ENCODE measurements at places on chromosomes 5 and 9.

DNA sequence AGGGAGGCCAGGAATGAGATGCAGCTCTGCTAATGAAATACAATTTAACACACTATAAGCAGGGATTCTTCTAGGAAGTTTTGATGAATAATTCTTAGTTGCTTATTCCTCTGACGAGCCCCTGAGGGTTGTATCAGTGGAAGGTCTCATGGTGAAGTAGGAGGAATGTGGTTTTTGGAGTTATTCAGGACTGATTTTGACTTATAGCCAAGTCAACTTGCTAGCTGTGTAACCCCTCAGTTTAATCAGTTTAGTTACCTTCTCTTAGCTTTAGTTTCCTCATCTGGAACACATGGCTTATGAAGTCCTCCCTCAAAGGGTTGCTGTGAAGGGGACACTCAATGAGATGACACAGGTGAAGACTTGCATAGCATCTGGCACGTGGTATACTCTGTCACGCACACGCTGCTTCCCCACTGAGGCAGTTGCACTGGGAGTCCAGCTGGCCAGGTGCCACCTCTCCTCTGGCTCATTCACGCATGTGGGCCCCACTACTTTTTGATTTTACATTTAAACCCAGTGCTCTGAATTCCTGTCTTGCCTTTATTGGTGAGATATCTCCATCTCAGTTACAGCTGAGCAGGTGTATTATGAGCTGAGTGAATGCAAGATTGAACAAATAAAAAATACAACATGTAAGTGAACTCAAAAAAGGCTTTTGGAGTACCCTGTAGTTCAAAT, 415.0 kb downstream of the ARHGEF28 start:
- DNase-seq, result no peak

- DNase-seq, result no peak
These were observed 52.4 kb upstream of the PPARGC1B start for GRCh38 chr5:149677731-149678130.

- DNase-seq, result no peak
These were observed 86.2 kb downstream of the PSAT1 start for GRCh38 chr9:78383130-78383529.

DNA sequence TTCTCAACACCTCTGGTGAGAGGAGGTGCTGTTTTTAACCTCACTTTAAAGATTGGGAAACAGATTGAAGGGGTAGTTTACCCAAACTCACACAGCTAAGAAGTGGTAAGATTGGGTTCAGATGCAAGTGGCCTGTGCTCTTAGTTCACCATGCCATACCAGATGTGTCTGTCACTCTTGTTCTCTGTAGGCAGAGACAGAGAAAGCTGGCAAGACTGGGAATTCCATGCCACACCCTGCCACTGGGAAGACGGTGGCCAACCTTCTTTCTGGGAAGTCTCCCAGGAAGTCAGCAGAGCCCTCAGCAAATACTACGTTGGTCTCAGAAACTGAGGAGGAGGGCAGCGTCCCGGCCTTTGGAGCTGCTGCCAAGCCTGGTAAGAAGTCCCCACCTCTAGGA, 11.0 kb downstream of the TCOF1 start:
- no peak for DNase-seq

- no peak for DNase-seq
These were observed 370.3 kb downstream of the NNT start for GRCh38 chr5:43973318-43973717.

DNA sequence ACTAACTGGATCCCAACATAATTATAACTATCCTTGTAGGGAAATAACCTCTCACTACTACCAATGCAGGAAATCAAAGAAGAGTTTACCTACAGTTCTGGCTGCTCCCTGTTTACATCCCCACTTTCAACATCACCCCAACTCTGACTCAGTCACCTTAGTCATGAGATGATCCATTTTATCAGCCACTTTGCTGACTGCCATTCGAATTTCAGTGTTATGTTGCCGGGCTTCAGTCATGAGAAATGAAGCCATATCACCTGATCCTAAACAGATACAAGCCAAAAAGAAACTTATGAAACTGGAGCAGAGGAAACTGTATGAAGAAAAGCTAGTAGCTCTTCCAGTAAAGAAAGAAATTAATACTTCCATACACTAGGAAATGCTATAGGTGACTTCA, 33.7 kb downstream of the SLC31A2 start:
- DNase-seq, result no peak

DNA sequence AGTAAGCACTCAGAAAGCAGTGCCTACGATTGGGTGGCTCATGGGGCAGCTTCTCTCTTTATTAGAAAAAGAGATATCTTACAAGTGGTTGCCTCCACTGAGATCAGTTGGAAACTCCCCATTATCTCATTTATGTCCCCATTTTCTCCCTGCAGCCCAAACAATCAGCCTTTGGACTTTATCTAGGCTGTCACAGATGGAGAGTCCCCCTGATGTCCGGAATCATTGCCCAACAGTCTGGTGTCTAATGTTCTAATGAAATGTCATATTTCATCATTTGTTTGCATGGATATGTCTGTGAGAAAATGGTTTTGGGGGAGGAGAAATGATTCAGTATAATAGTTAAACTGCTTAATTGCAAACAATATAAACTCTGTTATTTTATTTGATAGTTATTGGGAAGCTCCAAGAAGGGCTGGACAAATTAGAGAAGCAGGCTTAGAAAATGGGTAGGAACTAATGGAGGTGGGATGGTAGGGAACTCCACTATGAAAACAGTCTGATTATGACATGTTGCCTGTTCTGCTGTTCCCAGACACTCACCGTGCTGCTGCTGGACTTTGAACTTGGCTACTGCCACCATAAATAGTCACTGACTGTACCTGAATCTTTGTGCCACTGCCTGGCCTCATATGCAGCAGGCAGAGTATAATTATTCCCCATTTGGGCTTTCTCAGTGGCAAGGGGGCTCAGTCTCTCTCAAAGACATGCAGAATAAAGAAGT, 38.3 kb upstream of the SMAD5 start:
- DNase-seq, result peak; percentile 25

DNA sequence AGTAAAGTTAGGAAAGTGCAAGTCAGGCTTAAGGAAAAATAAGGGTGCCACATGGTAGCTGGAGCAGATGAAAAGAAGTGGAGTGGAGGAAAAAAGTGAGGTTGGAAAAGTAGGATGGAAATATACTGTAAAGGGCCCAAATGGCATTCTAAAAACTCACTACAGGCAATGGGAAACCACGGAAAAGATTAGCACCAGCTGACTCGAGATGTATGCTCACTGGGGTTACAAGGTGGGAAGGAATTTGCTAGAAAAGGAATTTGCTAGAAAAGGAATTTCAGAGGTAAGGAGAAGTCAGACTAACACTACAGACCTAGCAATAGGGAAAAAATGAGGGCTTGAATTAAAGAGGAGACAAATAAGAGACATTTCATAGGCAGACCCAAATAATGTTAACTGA, 3.6 kb downstream of the PSMD5 start:
- DNase-seq, result no peak

DNA sequence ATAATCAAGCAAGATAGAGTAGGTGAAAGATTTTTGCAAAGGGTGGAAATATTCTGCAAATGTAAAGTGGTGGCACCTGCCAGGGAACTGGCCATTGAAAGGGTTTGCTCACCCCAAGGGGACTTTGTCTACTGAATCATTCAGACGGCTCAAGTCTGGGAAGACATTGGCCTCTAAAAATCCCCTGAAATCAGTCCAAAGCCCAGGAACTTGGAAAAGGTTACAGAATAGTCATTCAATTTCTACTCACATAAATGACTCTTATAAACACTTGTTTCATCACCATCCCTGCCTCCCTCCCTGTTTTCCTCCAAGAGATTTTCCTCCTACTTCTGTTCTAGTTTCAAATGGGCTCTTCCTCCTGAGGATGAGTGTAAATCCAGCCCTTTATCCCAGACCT, 28.5 kb downstream of the ZNF366 start:
- DNase-seq, result peak; percentile 5
